ENCODE measurements at places on chromosomes 6 and 20. TPM values are rescaled to one million over a fixed set of nuclear protein-coding genes. Genes with fewer than 3 reads are reported as not detected.
A peak's percentile ranks its signal among the peaks of the same experiment; 100 is the strongest.

- DNase-seq, result no peak
These were observed 914 bp downstream of the SNAP91 start for GRCh38 chr6:83707829-83708545.

Gene SEMG1
- total RNA-seq, result not detected

DNA sequence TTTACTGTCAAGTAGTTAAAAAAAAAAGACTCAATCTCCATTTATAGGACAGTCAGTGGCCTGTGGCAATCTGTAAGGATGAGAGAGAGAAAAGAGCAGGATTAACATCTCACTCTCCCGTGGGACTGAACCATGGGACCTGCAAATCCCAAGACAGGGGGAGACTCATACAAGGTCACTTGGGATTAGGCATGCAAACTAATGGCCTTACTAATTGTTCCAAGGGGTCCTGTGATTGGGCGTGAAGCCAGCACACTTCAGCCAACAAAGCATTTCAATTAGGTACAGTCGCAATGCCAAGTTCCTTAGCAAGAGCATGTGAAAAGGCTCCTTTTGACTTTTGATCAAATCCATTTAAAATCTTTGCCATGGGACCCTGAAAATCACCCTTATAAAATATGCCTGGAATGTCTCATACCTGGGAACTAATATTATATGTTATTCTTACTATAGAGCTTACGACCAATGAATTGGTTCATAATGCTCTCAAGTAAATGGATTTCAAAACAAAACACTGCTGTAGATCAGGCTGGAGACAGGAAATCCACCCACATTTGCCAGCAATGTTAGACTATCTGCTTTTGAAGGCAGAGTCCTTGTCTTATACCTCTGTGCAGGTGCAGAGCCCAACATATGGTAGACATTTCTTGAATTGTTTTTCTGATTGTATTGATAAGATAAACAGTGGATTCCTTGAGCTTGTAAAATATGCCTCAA lies 412.5 kb downstream of the GJA1 start:
- DNase-seq, result no peak

- DNase-seq, result no peak
These were observed 308.2 kb downstream of the GJA1 start for GRCh38 chr6:121743691-121744090.

- no peak for DNase-seq
These were observed 17.2 kb upstream of the PREX1 start for GRCh38 chr20:48844996-48845395.

DNA sequence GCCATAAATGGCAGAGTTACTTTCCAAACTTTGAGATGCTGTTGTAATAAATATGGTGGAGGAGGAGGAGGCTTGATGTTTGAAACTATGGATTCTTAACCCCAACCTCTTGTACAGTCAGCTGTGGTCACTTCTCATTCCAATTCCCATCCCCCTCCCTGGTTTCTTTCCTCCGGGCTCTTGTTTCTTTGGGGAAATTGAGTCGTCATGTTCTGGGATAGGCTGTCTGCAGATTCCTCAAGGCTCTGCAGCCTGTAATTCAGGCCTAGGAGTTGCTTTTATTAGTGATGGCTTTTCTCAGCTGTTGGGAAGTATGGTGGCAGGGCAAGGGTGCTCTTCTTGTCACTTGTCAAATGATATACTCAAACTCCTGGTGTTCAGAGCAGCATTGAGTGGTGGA lies 2.6 kb downstream of the PTK7 start:
- DNase-seq, result peak; percentile 69

Gene OLIG3
- total RNA-seq, result not detected

DNA sequence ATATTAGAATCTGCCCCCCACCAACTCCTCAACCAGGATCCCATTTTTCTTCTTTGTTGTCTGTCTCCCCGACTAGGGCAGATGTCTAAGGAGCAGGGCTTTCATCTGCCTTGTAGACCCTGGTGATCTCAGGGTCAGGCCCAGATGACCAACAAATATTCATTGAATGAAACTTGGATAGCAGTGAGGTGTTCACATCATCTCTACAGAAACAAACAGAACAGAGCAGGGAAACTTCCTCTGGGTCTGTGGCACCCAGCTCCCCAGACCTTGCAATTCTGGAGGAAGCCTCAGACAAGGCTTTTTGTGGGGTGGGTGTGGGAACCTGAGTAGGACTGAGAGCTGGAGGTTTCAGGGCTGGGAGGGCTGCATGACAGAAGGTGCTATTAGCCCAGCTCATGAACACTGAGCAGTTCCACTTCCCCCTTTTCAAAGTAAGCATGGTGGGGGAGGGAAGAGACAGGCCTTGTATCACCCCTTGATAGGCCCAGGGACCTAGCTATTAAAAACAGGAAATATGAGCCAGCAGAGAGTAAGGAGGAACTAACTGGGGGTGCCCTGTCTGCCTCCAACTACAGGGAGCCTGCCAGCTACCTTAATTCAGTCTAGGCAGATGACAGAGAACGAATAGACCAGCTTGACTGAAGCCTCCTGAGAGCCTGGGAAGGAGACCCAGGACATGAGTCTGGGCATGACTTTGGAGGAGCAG lies 37.3 kb upstream of the TOP1 start:
- DNase-seq, result no peak

Gene LY6G6D
- not detected for total RNA-seq

GRCh38 chr6:76982476-76983199 lies 480.7 kb downstream of the HTR1B start:
- DNase-seq, result no peak

- peak; percentile 60 for DNase-seq
These were observed 12.5 kb upstream of the RALGAPB start for GRCh38 chr20:38460040-38460623.

Gene KHDRBS2
- not detected for total RNA-seq

Gene KHDC1L
- not detected for total RNA-seq

DNA sequence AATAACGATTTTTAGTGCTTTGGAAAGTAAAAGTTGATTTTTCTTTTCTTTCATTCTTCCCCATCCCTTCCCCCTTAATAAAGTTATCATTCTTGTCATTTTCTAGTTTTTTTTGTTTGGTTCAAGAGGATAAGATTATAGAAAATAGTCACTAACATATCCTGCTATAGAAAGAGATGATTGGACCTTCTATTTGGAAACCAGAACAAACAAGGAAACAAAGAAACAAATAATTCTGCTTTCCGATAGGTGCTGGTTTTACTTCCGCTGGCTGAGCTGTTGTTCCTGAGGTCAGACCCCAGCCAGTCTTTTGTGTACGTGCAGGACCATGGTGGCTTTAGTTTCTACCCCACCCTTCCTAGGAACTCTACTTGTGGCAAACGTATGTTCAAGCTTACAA lies at the start of gene CDH26:
TSS of gene CDH26 (plus strand) at position 301 of the 400 bp plus-strand sequence. CDS start 304 bp downstream, outside the sequence.
- no peak for DNase-seq

Gene NMBR
- 0.39 TPM for total RNA-seq

Gene SLC32A1
- total RNA-seq, result not detected

DNA sequence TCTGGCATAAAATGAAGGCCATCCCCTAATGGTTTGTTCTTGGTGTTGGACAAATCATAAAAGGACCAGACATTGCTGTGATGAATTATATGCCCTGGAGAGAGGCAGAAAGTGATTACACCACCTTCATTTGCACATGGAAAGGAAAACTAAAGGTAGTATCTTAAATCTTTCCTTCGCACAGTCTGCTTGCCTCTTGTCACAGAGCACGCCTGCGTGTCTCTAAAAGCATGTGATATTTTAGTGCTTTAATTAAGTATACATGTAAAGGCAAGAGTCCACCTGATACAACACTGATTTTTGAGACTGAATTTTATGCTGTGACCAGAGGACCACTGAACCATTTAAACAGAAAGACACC lies 28.8 kb upstream of the PLAGL1 start:
- DNase-seq, result no peak

DNA sequence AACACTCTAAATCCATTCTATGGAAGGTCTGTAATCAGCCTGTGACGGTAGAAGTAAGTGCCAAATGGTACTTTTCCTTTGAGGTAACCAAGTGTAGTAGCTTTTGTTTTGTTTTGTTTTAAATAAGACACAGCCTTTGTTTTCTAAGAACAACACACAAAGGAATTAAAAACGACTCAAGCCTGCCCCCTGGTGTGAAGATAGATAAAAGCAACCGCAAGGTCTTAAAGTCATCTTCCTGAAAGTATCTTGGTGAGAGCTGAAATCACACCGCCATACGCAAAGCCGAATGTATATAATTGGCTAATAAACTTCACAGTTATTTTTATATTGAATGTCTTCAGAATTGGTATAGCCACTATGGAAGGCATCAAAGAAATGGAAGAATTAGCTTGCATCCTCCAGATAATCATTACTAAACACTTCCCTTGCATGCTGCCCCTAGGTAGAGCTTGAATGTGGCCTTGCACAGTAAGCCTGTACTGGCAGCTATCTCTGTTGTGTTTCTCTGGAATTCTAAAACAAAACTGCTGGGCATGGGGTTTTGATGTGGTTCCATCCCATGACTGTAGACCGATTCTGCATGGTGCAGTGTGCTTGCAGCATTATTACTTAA lies 95.6 kb downstream of the LAMP5 start:
- DNase-seq, result peak; percentile 63

DNA sequence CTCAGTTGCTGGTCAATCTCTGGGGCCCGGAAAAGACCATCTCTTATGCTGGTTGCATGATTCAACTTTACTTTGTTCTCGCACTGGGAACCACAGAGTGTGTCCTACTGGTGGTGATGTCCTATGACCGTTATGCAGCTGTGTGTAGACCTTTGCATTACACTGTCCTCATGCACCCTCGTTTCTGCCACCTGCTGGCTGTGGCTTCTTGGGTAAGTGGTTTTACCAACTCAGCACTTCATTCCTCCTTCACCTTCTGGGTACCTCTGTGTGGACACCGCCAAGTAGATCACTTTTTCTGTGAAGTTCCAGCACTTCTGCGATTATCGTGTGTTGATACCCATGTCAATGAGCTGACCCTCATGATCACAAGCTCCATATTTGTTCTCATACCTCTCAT lies 4.3 kb downstream of the OR2J3 start:
- no peak for DNase-seq

DNA sequence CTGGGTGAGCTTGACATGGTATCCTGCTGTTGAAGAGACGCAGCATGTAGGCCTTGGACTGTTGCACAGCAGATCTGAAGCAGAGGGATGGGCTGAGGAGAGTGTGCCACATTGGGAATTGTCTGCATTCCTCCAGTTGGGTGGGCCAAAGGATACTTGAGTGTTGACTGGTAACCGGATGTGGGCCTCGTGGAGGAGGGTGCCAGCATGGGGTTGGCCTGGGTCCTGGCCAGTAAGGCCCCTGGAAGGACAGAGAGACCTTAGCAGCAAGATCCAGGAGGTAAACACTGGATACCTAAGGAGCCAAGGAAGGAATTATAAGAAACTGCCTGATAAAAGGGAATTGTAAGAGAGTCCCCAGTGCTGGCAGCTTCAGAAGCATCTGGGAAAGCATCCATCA lies 76.9 kb downstream of the FIG4 start:
- DNase-seq, result peak; percentile 34

DNA sequence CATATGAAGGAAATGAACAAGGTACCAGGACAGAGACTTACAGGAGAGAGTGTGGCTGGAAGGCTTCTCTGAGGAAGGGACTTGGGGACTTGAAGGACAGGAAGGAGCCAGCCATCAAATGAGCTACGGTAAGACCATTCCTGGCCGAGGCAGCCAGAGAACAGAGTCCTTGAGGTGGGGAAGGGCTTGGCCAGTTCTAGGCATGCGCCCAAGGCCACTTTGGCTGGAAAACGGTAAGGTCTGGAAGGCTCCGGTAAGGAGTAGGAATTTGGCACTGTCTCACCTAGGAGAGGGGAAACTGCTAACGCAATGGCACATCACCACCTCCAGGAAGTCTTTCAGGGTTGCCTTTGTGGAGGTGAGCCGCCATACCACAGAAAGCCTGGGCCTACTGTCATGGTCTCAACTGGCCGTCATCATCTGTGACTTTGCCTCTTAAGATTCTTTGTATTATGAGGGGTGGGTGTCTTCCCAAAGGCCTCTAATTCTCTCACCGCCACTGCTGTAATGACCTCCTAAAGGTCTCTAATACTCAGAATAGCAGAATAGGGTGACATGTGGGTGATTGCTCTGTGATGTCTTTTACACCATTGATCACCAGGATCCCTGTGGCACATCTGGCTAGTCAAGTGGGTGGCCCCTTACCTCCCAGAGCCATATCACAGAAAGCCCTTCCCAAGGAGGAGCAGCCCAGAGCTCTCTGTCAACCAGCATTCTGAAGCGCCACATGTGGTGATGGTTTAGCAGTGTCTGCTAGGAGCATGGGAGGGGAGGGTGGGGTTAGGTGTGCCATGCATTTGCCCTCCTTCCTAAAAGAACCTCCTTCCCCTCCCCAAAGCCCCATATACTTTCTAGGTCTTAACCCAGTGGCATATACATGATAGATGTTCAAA lies 17.7 kb upstream of the STX16 start:
- DNase-seq, result no peak

- no peak for DNase-seq
These were observed 98.8 kb downstream of the HUS1B start for GRCh38 chr6:558089-558488.

- no peak for DNase-seq
These were observed 208.6 kb downstream of the UST start for GRCh38 chr6:148955441-148955840.

DNA sequence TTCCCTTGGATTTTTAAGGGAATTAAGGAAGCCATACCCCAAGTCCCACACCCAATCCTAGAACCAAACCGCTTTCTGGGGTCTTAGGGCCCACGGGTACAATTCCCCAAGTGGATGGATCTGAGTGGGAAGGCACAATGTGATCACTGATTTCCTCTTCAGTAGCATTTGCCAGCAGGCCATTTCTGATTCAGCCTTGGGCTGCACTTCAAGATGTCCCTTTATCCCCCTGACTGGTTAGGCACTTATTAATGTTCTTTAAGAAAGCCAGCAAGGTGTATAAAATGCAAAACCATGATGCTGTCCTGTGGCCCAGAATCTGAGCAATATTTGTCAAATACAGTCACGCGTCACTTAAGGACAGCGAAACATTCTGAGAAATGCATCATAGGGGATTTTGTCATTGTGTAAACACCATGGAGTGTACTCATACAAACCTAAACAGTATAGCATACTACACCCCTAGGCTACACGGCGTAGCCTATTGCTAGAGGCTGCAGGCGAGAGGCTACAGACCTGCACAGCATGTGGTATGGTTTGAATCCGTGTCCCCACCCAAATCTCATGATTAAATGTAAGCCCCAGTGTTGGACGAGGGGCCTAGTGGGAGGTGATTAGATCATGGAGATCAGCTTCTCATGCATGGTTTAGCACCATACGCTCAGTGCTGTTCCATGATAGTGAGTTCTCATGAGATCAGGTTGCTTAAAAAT lies 234.2 kb downstream of the NRN1 start:
- DNase-seq, result no peak

Gene TNFRSF6B
- 0.27 TPM for total RNA-seq
